ENCODE measurements at places on chromosomes 12 and 14. TPM values are rescaled to one million over a fixed set of nuclear protein-coding genes. Genes with fewer than 3 reads are reported as not detected.

PMCH gene
- 0.96 TPM for polyA plus RNA-seq

LRP10 gene
- polyA plus RNA-seq = 79.1 TPM

MAP3K9 gene
- 5.4 TPM for polyA plus RNA-seq

B4GALNT1 gene
- polyA plus RNA-seq = 0.87 TPM

DNA sequence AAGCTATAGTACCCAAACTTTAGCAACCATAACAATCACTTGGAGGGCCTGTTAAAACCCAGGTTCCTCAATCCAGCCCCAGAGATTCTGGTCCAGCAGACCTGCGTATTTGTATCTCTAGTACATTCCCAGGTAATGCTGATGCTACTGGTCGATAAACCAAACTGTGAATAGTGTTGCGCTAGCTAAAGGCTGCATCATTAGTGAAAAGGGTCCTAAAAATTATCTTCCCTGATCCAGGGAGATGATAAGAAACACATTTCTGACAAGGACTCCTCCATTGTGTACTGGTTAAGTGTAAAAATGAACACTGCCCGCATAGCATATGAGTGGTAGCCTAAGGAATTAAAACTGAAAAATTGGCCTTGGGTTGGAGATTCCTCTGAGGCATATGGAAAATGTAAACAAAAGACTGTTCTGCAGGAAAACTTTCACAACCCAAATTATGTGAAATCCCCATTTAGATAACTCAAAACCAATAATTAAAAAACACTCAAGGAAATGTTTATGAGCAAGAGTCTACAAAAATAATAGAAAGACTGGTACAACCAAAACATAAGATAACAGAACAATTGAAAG lies 322.7 kb downstream of the CEP128 start:
- no peak for DNase-seq

GRCh38 chr14:94494085-94494484 lies 15.2 kb downstream of the SERPINA12 start:
- no peak for DNase-seq

GRCh38 chr12:18382236-18382885 lies 121.0 kb downstream of the PIK3C2G start:
- DNase-seq = no peak

DNA sequence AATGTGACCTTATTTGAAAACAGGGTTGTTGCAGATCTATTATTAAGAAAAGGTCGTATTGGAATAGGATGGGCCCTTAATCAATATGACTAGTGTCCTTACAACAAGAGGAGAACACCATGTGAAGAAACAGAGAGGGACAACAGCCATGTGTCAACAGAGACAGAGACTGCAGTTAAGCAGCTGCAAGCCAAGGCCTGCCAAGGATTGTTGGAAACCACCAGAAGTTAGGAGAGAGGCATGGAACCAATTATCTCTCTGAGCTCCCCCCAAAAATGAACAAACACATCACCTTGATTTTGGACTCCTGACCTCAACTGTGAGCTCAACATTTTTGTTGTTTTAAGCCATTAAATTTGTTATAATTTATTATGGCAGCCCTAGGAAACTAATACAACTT lies 214.6 kb upstream of the PRKD1 start:
- no peak for DNase-seq

Data from renal pelvis (tissue), 12 donors.